SHP77 (cell line): ENCODE measurements at places on chromosomes 6 and 20.

GRCh38 chr6:55974688-55975087 lies 99.3 kb upstream of the BMP5 start:
- no peak for DNase-seq

DNA sequence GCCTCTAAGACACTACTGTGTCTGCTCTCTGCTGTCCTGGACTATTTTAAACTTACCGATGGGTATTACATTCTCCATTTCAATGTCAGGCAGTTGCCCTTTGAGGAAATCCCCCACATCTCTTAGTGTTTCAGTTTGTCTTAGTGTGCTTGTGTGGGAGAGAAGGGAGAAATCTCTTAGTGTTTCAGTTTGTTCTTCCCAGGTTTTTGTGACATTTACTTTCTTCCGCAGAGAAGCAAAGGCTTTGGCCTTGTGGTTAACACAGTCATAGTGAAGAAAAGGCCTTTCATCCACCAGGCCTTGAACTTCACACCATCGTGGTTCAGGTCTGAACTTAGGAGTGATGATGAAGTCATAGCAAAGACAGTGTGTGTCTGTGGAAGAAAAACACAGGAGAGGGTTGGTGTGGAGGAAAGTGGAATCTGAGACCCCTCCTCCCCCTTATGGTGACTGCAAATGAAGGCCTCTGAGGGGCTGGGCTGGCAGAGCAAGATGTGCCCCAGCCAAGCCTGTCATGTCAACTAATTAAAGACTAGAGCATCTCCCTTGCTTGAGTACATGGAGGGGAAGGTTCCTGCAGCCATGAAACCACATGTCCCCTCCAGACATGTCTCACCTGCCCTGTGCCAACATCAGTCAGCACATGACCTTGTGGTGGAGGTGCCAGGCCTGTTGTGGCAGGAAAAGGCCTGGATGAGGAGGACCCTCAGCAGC lies 23.9 kb downstream of the RAET1L start:
- DNase-seq, result no peak

- DNase-seq, result no peak
Measured at GRCh38 chr6:110348961-110349690, 9.0 kb downstream of the METTL24 start.

- DNase-seq, result no peak
Measured at GRCh38 chr20:52945268-52945667, 26.9 kb upstream of the TSHZ2 start.

DNA sequence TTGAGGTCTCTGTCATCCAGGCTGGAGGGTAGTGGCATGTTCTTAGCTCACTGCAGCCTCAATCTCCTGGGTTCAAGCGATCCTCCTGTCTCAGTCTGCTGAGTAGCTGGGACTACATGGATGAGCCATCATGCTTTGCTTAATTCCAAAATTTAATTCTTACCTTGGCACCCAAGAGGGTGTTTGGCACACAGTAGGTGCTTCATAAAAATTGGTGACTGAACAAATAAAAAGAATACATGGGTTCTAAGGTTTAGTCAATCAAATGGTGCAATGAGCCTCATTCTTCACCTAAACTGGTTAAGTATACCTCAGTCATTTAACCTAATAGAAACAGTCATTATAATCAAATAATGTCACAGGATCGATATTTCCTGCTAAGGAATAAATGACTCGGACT lies 170.4 kb downstream of the GMPR start:
- DNase-seq, result no peak

DNA sequence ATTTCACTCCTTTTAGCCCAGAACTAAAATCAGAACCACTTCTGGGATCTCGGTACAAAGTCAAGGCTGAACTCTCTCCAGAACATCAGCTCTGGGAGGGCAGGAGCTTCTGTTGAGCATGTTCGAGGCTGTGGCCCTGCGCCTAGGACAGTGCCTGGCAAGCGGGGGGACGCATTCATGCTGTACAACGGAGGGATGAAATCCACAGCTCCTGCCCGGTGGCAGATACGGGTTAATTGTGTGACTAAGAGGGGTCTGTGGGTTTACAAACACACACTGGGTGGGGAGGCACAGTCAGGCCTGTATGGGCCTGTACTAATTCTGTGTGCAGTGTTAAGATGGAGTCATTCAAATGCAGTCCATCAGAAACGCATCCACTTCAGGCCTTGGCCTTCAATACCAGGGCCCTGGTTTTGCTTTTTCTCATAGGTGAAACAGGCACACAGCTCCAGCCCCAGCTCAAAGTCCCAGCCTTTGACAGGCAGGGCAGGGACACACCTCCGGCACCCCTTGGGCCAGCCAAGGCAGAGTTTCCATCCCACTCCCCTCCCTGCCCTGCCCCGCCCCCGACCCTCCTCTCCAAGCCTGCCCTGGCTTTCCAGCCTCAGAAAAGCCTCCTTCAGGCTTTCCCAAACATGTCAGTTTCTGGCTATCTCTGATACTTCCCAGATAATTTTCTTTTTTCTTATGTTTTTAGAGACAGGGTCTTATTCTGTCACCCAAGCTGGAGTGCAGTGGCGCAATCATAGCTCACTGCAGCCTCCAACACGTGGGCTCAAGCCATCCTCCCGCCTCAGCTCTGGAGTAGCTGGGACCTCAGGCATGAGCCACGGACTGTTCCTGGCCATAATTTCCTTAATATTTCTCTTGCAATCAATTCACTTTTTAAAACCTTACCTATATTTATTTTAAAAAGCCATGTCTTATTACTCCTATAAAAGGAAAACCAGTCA lies 109.8 kb downstream of the SULF2 start:
- no peak for DNase-seq

GRCh38 chr6:16723826-16724225 lies 37.4 kb downstream of the ATXN1 start:
- DNase-seq, result no peak

DNA sequence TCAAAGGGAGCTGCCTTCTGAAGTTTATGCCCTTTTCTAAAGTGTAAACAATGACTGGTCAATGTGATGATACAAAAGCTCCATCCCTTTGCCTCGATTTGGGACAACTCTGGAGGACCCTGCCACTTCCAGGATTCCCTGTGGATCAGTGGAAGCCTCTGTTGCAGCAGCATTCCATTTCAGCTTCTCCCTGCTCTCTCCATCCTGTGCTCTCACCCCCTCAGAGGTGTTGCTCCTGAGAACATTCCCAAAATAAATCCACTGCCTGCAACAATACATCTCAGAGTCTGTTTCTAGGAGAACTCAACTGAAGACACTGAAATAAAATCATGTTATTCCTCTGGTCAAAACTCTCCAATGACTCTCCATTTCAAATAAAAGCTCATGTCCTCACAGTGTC lies 263.6 kb downstream of the HACE1 start:
- no peak for DNase-seq
